Immature natural killer cell (primary cell): ENCODE measurements at places on chromosomes 5 and 9. TPM values are rescaled to one million over a fixed set of nuclear protein-coding genes. Genes with fewer than 3 reads are reported as not detected.

- DNase-seq, result no peak
Observed at GRCh38 chr9:72983056-72983455, 30.2 kb upstream of the ALDH1A1 start.

Gene IL31RA
- not detected for polyA plus RNA-seq

DNA sequence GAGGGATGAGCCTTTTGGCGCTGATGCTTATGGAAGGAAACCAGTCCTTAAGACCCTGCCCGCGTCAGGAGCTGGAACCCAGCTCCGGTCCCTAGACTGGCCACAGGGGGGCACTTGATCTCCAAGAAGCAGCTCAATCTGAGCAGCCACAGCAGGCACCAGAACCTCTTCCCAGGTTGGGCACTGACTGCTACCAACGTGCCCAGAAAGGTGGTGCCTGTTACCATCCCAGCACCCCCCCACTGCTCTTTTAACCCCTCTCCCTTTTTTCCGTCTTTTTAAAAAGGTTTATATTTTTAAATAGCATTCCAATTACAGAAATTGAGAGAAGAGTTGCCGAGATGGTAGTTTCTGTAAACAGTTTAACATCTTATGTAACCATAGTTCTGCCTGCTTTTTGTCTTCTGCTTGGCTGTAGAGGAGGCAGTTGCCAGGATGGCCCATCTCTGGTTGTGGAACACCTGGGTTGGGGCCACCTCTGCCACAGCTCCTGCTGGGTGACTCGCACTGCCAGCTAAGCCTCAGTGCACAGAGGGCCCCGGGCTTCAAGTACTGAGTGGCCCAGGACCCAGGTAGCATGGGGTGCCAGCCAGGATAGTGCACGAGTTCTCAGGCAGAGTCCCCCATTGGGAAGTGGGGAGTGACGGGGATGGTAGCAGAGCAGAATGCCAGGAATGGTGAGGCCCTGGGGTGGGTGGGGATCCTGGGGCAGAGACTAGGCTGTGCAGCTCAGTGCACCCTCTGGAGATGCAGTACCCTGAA lies 62.8 kb downstream of the PFDN1 start:
- DNase-seq, result peak; percentile 16

GRCh38 chr9:116270546-116270945 lies 117.0 kb downstream of the PAPPA start:
- no peak for DNase-seq

DNA sequence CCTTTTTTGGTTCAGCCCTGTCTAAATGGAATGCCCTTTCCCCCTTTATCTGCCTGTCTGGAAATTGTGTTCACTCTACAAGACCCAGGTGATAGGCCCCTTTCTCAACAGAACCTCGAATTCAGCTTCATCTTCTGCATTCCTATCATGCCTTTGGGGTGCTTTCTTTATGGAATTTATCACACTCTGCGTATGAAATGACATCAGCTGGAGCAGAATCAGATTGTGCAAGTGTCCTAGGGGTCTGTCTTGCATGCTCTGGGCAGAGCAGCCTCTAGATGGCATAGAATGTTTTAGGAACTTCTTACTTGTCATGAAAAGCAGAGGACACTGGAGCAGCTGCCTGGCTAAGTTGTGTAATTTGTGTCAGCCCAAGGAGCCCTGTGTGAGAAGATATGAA lies 84.9 kb downstream of the ISL1 start:
- no peak for DNase-seq

GRCh38 chr5:106374956-106375355 lies 1295.8 kb downstream of the EFNA5 start:
- no peak for DNase-seq

DNA sequence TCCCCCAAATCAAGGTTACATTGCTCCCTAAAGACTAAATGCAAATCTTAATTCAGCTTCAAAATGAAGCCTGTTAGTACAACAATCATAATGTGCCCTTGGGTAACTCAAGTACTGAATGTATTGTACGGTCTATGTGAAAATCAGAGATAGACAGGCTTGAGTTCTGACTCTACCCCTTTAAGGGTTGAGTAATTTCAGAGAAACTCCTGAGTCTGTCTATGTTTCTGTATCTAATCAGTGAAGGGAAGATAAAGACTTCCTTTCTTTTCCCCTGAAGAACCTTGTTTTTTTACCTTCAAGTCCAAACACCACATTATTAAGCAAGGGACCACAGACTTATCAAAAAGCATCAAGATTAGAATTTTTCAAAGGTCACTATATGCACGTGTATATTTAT lies 108.2 kb downstream of the MPDZ start:
- no peak for DNase-seq

Gene FAM200C
- polyA plus RNA-seq, result 0.36 TPM

- DNase-seq, result no peak
Observed at GRCh38 chr9:78620764-78621163, 323.8 kb downstream of the PSAT1 start.
